ENCODE measurements at places on chromosomes 2 and 18. TPM values are rescaled to one million over a fixed set of nuclear protein-coding genes. Genes with fewer than 3 reads are reported as not detected.

DNA sequence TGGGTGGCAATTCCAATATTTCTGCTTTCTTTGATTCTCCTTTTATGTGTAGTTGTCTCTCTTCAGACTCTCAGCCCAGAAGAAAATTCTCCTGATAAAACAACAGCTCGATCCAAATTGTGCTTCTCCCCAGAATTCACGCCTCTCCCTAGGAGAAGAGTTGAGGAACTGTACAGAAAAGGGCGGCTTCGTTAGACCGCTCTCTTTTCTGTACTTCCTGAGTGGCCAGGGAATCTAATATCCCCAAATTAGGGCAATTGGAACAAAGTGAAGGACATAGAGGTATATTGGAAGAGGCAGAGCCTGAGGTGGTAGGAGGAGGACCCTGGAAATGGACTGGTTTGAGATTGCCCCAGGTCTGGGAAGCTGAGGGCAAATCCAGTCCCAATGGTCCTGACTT is 5.6 kb downstream of the ADCYAP1 start:
- no peak for DNase-seq
- H3K36me3 ChIP-seq, result no peaks in the 10 kb centered on the region
- H3K4me3 ChIP-seq, result no peak overlapping the region
- peaks cover 36% of the 10 kb centered on the region for H3K4me1 ChIP-seq
- no peak overlapping the region for H3K27ac ChIP-seq

GRCh38 chr2:21379140-21379539 is 255.4 kb downstream of the TDRD15 start:
- H3K36me3 ChIP-seq, result no peaks in the 10 kb centered on the region
- no peak overlapping the region for H3K27ac ChIP-seq
- DNase-seq, result no peak
- no peaks in the 10 kb centered on the region for H3K4me1 ChIP-seq
- H3K4me3 ChIP-seq, result no peak overlapping the region

GRCh38 chr18:31791817-31792579 is 31.3 kb upstream of the SLC25A52 start:
- DNase-seq, result no peak
- no peaks in the 10 kb centered on the region for H3K4me1 ChIP-seq
- H3K27ac ChIP-seq, result no peak overlapping the region
- H3K4me3 ChIP-seq, result no peak overlapping the region

DNA sequence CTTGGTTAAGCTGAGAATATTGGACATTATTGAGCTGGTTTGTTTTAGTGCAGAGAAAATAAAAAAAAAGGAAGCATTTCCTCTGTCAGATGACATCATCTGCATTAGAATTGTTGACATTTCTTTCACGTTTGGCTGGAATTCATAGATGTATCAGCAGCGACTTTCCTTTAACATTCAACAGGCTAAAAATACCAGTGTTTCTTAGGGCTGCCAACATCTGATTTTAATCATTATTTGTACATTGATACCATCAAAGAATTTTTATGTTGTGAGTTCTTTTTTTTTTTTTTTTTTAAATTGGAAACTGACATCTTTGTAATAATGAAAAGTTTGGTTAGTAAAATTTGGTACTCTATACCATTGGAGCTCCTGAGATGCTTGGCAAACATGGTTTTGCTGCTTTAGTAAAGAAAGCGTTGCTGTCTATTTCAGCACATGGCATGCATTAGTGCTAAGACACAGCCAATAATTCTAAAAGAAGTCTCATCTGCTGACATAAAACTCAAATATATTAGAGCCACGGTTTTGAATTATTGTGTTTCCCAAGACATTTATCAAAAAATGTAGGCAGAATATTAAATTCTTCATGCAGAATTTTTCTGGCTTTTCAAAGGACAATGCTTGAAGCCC is 33.6 kb downstream of the GTF2A1L start:
- no peaks in the 10 kb centered on the region for H3K4me1 ChIP-seq
- no peaks in the 10 kb centered on the region for H3K36me3 ChIP-seq
- no peaks in the 10 kb centered on the region for H3K27me3 ChIP-seq

- no peak overlapping the region for H3K27ac ChIP-seq
- DNase-seq, result no peak
- no peaks in the 10 kb centered on the region for H3K4me1 ChIP-seq
- no peak overlapping the region for H3K4me3 ChIP-seq
- H3K27me3 ChIP-seq, result no peaks in the 10 kb centered on the region
Observed at GRCh38 chr2:206533977-206534376, 90.6 kb downstream of the ADAM23 start.

DNA sequence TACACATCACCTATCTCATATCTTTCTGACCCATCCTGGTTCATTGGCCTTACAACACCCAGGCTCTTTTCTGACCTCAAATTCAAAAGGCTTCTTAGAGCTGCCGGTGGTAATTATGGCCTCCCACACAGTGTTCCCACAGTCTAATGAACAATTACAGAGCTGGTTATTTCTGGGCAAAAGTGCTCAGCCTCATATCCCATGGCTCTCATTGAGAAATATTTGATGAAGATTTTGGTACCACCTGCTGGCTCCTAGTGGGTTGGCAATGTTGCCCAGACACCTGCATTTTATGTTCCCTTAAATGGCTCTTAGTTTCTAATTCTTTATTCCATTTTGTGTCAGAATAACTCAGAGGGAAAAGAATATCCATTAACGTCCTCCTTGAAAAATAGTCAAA is 20.1 kb upstream of the SCYGR2 start:
- no peak overlapping the region for H3K27ac ChIP-seq
- no peak overlapping the region for H3K4me3 ChIP-seq
- no peaks in the 10 kb centered on the region for H3K27me3 ChIP-seq
- no peaks in the 10 kb centered on the region for H3K36me3 ChIP-seq
- no peaks in the 10 kb centered on the region for H3K4me1 ChIP-seq

GRCh38 chr2:167135706-167136105 is 247.4 kb downstream of the XIRP2 start:
- H3K36me3 ChIP-seq, result no peaks in the 10 kb centered on the region
- H3K27me3 ChIP-seq, result no peaks in the 10 kb centered on the region
- H3K4me3 ChIP-seq, result no peak overlapping the region
- no peak overlapping the region for H3K27ac ChIP-seq
- DNase-seq, result no peak
- no peaks in the 10 kb centered on the region for H3K4me1 ChIP-seq

DNA sequence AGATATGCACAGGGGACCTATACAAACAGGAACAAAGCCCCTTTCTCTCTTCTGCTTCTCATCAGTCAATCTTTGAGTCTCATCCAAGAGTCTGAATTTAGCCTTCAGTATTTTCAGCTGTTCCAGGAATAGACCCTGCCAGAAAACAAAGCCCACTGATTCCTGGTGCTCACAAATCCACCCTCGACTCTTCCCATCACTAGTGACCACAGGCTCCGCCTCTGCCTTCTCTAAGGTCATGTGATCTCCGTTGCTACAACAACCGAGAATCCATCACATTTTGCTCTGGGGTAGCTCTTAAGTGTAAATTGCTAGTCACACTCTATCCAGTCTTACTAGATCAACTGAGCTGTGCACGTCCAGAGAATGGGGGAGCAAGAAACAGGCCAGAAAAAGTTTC is 46.4 kb upstream of the SPTBN1 start:
- H3K36me3 ChIP-seq, result no peaks in the 10 kb centered on the region
- peaks cover 7% of the 10 kb centered on the region for H3K4me1 ChIP-seq
- no peaks in the 10 kb centered on the region for H3K27me3 ChIP-seq
- no peak overlapping the region for H3K4me3 ChIP-seq
- no peak for DNase-seq

GRCh38 chr2:225495706-225496105 is 96.2 kb downstream of the NYAP2 start:
- no peak for DNase-seq
- no peaks in the 10 kb centered on the region for H3K27me3 ChIP-seq
- H3K36me3 ChIP-seq, result no peaks in the 10 kb centered on the region

DNA sequence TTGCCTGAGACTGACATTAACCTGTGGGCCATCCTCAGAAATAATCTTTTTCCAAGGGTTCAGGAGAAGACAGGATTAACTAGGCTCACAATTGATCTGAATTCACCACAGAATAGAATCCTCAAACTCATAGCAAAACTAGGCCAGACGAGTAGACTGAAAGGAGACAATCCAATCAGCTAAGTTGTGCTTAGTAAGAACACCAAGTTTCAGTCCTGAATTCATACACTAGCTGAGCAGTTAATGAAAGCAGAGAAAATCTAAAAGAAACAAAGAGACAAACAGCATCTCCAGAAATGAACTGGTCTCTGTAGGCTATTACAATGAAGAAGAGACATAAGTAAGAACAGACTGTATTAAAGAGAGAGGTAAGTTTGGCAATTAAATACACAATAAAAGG is 89.5 kb downstream of the GORASP2 start:
- H3K27ac ChIP-seq, result no peak overlapping the region
- no peaks in the 10 kb centered on the region for H3K36me3 ChIP-seq
- no peak overlapping the region for H3K4me3 ChIP-seq
- no peaks in the 10 kb centered on the region for H3K27me3 ChIP-seq
- no peak for DNase-seq

PLGLB2 gene
- total RNA-seq, result 0.76 TPM

CARF gene
- total RNA-seq, result 21.9 TPM

REG3G gene
- total RNA-seq, result not detected

LIMS2 gene
- 156 TPM for total RNA-seq

HOXD3 gene
- total RNA-seq, result not detected
